Naive thymus-derived CD4-positive, alpha-beta T cell (primary cell): ENCODE measurements at places on chromosomes 7 and 10. TPM values are rescaled to one million over a fixed set of nuclear protein-coding genes. Genes with fewer than 3 reads are reported as not detected.

Gene SNCG
- not detected for total RNA-seq

Gene CPEB3
- total RNA-seq = 3.0 and 3.3 TPM in 2 replicates

Gene MMRN2
- total RNA-seq = not detected

Gene ZNF485
- 3.6 TPM for total RNA-seq

Gene SVOPL
- not detected for total RNA-seq

- no peak for DNase-seq
These were observed 246.1 kb downstream of the TNS3 start for GRCh38 chr7:47335557-47336471.

- peak; percentile 12 for DNase-seq
These were observed 1.0 kb downstream of the ACSL5 start for GRCh38 chr10:112374724-112375541.

- no peak for DNase-seq
These were observed 229.7 kb upstream of the PFKP start for GRCh38 chr10:2837674-2838073.

DNA sequence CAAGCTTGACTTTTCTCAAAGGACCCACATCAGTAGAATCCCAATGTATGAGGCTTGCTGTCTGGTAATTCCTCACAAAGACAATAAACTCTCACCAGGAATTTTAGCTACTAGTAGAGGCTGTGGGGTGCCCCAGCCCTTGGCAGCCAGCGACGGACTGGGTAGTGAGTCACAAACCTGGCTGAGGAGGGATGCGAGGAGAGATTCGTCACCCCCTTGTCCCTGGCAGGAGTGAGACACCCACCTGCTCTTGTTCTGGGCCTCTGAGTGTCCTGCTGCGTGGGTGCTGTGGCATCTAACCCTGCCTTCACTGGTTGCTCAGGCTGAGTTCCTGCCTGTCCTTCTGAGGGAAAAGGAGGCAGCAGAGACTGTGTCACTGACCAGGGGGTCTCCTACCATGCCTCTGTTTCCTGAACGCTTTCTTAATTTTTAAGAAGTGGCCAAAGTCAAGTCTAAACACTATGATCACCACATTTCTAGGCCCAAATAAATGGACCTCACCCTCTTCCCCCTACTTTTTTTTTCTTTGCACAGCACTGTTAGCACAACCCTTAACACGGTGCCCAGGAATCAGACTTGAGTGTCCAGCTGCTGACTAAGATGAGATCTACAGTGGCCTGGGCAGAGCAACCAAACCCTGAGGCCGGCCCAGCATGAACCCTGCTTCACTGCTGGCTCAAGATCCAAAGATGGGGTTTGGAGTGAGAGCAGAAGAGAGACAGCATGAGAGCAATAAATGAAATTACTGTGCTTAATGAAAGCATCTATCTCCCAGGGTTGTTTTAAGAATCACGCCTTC, 146.4 kb downstream of the ANLN start:
- DNase-seq = no peak

- no peak for DNase-seq
These were observed 36.8 kb downstream of the SP8 start for GRCh38 chr7:20749906-20750305.

DNA sequence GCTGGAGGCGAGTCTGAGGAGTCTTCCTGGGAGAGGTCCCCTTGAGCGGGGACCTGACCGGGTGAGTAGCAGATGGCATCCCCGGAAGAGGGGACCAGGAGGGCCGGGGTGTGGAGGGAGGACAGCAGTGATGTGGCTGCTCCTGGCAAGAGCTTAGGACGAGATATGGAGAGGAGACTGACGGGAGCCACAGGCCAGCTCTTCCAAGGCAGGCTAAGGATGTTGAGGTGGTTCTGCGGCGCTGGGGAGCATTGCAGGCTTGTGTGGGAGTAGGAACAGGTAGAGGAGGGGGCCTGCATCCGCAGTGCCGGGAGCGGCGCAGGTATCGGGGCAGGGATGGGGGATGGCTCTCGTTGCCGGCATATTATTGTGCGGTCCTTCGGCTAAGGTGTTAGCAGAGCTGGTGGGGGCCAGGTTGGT, 76.7 kb upstream of the ANLN start:
- DNase-seq = no peak

DNA sequence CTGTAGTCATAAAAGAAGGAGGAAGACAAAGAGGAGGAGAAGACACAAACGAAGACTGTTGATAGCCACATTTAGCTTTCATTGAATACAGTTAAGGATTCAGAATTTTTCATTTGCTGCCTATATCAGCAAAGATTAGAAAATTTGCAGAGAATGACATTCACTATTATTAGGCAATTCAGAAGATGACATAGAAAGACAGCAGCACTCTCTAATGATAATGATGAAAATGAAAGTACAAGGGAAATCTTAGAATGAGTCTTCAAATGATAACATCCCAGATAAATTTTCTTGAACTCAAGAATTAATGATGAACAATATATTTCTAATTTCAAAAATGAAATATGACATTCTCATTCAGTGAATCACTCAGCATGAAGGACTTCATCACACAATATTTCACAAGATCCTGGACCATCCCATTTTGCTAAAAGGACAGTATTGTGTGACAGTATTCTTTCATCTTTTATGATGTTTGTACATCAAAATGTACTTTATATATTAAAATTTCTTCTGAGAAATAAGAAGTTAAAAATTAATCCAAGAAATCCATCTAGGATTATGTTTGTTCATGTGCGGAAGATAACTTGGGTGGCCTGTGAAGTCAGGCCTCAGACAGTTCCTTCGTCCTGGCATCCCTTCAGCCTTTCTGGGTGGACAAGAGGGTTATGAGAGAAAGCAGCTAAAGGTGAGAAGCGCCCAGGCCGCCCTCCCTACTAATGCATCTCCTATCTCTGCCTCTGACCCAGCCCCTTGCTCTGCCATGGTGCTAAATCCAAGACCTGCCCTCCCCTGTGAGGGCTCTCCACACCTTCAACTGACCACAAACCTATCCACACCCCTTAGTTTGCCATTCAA, 47.4 kb upstream of the CAMK2B start:
- no peak for DNase-seq

GRCh38 chr10:103452506-103453230, 498 bp upstream of the CALHM2 start:
- no peak for DNase-seq
